ENCODE measurements at places on chromosomes 11 and 22. TPM values are rescaled to one million over a fixed set of nuclear protein-coding genes. Genes with fewer than 3 reads are reported as not detected.

The TNNT3 gene
- total RNA-seq, result 2.9 TPM

The APOBEC3B gene
- total RNA-seq, result 1.9 TPM

The C11orf87 gene
- not detected for total RNA-seq

The CCDC15 gene
- total RNA-seq, result 0.64 TPM

The TLCD5 gene
- 5.6 TPM for total RNA-seq

The BDNF gene
- total RNA-seq, result 0.64 TPM

The ZBTB16 gene
- 58.3 TPM for total RNA-seq

The DEPDC7 gene
- total RNA-seq, result 1.4 TPM

The RFPL3 gene
- total RNA-seq, result not detected

The GPR83 gene
- not detected for total RNA-seq

The OR5D13 gene
- total RNA-seq, result not detected

The CBL gene
- total RNA-seq, result 7.1 TPM

The MYH9 gene
- total RNA-seq, result 227 TPM

The DSCAML1 gene
- total RNA-seq, result not detected

Measured in cardiac ventricle fibroblast (primary cell).